Stimulated activated naive B cell treated with anti-CD40 and anti-IgM and Interleukin-4, amounts not matched to agents 10 μg/mL and 1 μg/mL and 100 μg/mL, for 72 hours (primary cell): ENCODE measurements at places on chromosomes 3 and 15.

- no peak for DNase-seq
These were observed 7.7 kb downstream of the RAF1 start for GRCh38 chr3:12656193-12656592.

DNA sequence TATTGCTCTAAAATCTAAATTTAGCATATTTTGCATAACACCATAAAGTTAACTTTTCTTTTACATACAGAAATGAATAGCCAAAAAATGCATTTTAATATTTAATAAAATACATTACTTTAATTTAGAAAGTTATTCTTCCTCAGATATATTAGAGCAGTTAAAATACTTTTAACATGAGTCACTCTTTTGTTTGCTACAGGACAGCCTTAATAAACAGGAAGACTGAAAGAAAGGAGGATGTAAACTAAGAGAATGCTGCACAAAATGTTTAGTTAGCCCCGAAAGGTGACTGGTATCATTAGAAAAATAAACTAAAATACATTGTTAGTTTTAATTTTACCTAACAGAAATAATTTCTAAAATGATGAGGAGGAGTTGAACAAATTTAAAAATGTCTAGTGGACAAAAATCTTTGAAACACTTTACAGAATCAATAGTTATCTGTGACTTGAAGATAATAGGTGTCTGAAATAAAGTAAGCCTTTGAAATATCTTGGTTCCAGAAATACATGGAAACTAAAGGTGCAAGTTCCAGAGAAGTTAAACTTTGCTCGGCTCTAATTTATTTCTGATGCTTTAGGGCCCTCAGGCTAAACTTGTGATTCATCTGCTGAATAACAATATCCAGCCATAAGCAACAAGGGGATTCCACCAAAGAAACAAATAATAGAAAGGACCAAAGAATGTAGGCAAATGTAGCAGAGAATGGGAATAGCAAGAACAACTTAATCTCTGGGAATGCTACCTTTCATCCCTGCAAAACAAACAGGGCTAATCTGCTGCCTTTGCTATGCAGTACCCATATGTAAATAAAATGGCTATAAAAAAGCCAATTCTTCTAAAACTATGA lies 138.3 kb upstream of the UBP1 start:
- no peak for DNase-seq

GRCh38 chr3:67655364-67656121 lies 1.1 kb upstream of the SUCLG2 start:
- peak; percentile 64 for DNase-seq

DNA sequence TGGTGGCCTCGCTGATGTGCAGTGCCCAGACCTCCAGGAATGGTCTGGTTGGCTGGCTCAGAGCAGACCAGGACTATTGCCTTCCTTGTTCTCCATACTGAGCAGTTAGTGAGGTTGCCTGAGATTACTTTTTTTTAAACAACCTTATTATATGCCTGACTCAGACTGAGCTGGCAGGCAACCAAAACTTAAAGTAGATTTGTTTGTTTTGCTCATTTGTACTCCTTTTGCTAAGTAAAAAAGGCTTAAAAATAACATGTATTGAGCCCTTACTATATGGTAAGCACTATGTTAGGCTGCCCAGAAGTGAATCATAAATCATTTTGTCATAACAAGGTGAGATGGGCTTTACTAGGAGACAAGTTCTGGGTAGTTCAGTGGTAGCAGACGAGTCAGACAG lies 92.4 kb downstream of the GHSR start:
- no peak for DNase-seq

DNA sequence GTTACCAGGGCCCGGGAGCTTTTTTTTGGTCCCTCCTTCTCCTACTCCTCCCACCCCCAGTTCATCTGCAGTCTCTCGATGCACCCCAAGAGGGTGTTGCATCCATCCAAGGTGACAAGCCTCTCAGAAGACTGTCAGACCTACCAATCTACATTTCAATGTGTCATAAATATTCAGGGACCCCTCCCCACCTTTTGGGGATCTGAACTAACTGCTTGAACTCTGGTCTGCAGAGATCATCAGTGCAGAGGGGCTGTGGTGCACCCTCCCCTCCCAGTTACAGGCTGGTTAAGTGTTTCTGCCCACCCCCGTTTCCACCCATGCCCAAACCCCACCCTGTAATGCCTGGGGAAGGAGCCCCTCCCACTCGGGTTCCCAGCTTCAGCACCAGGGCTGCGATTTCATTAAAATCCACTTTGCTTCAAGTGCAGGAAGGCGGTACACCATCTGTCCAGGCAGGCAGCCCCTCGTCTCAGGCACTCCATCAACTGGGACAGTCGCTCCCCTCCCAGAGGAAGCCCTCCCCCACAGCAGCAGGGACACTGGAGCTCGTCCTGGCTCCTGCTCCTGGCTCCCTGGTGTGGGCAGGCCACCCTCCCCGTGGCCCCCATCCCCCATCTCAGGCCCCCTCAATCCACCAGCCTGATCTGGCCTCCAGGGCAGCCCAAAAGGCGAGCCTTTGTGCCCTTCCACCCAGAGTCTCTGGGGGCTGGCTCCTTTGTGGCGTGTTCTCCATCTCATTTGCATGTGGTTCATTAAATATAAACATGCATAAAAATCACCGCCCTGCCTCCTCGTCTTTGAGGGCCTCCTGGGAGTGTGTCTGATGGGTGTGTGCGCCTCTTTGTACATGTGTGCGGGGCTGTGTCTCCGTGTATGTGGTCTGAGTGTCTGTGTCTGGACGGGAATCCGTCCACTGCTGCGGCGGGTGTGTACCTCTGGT lies 32.3 kb downstream of the RNU5B-1 start:
- DNase-seq, result no peak

DNA sequence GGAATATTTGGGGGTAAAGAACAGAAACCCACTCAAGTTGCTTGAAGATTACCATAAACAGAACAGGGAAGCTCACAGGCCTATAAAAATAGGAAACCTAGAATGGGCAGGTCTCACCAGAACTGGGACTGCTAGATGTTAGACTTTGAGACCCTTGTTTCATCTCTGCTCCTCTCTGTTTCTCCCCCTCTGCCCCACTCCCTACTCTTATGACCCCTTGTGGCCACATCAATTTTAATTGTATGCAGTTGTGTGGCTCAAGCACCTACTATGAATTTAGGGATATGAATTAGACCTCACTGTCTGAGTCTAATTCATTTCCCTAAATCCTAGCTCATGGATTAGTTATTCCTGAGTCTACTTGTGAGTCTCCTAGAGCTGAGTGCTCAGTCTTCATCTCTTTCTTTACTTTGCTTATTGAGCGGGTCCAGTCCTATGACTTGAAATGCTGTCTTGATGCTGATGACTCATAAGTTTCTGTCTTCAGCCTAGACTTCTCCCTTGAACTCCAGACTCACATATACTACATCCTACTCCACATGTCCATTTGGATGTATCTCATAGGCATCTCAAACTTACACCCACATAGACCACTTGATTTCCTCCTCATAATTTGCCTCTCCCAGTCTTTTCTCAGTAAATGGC lies 78.7 kb downstream of the ITPR1 start:
- DNase-seq, result no peak

DNA sequence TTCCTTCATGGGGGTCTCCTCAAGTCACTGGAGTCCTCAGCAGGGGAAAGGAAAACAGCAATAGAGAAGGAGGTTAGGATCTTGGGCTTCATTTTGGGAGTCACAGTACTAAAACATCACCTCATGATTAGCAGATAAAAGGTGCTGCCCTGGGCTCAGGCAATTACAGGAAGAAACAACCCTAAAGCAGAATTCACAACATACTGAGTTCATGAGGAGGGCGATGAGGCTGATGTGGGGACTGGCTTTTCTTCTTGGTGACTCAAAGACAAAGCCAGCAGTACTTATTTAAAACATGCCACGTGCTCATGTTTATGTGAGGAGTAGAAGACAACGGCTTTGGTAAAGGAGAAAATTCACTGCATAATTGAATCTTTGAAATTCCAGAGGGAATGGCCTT lies 822.3 kb upstream of the CFAP20DC start:
- DNase-seq, result no peak

GRCh38 chr15:60195611-60196010 lies 191.5 kb downstream of the FOXB1 start:
- no peak for DNase-seq

- no peak for DNase-seq
These were observed 135.0 kb downstream of the NUP210 start for GRCh38 chr3:13285007-13285567.

DNA sequence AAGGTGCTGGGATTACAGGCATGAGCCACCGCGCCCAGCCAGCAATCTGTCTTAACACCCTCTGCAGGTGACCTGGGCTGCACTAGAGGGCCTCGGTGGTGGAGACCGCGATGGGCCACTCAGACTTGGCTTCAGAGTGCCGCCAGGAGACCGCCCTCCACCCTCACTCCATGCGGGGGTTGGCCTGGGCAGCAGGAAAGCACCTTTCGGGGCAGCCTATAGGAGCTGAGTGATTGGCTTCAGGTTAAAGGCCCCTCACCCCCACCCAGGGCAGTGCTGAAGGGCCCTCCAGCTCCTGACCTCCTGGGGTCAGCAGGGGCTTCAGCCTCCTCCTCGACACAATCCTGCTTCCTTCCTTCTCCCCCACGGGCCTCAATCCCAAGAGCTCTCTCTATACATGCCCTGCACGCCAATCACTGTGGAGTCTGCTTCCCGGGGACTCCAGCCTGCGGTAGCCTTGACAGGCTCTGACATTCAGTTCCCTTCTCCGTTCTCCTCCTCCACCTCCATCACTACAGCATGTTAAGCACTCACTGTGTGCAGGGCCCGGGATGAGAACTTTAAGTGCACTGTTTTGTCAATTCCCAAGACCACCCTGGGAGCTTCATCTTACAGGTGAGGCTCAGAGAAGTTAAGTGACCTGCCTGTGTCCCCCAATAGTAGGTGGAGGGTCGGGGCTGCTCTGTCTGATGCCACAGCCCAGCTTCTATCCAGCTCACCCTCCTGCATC lies 225.3 kb downstream of the XXYLT1 start:
- no peak for DNase-seq

DNA sequence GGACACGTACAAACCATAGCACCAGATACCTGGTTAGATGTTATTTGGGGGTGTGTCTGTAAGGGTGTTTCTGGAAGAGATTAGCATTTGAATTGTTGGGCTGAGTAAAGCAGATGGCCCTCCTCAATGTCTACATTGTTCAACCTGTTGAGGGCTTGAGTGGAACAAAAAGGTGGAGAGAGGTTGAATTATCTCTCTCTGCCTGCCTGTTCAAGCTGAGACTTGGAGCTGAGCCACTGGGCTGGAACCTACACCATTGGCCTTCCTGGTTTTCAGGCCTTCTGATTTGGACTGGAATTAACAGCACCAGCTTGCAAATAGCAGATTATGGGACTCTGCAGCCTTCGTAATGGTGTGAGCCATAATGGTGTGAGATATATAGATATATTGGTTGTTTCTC lies 71.3 kb upstream of the CORO2B start:
- DNase-seq, result no peak

DNA sequence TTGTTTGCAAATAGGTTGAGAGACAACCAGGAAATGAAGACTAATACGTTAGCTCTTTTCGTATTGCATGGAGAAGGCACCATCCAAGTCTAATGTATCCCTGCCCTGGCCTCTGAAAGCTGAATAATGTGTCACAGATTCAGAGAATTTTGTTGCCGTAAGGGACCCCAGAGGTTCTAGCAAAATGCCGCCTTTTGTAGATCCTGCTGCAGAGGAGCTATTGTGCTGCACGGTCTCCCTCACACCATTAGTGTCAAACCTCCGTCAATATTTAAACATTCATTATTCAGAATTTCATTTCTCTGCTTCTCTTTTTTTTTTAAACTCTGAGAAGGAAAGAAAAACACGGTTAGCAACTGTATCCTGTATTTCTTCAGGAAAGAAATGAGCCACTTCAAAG lies 238.7 kb downstream of the EPHB1 start:
- no peak for DNase-seq

DNA sequence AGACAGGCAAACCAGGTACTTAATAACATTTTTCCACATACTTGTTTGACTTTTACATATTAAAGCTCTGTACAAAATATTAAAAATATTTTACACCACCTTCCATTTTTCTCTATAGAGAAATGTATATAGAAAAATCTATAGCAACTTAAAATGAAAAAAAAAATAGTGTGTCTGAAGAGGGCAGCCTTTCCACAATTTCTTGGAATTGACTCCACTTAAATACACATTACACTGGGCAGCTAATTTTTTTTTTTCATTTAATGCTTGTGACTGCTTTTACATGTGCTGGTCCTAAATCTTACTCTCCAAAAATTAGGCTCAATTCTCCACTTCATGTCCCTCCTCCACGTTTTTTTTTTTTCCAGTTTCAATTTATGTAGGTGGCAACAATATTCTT lies 427.0 kb upstream of the RBMS3 start:
- DNase-seq, result no peak

GRCh38 chr15:38587214-38587613 lies 22.6 kb upstream of the RASGRP1 start:
- no peak for DNase-seq

DNA sequence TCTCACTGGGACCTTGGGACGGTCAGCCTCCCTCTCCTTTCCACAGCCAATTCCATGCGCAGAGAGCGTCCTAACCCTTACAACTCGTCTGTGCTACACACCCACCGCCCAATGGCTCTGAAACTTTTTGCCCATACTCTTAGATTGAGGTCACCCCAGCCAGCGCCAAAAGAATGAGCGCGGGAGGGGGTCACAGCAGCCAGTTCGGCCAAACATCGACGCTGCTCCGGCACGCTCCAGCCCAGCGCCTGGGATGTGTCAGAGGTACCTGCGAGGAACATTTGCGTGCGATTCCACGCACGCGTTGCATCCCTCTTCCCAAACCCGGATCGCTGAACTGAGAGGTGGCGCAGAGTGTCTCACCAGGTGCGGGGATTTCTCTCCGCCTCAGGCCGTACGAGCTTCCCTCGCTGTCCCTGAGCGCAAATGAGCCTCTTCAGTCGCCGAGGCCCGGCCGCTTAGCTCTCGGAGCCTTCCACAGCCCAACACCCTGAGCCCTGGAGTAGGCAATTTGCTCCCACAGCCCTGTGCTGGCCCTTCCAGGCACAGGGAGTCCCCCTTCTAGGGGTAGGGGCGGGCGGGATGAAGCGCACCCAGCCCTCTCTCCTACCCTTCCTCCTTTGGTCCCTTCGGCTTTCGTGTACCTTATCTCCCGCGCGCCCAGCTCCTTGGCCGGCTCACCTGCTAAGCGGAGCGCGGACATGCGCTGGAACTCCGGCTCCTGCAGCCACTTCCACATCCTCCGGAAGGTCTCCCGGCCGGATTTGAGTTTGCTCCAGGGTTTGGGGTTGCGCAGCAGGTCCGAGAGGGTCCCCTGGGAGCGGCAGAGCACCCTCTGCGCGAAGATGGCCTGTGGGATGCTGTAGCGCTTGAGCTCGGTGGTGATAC lies 1.8 kb downstream of the ONECUT1 start:
- DNase-seq, result no peak

GRCh38 chr3:66923969-66924368 lies 74.1 kb upstream of the KBTBD8 start:
- DNase-seq, result no peak

DNA sequence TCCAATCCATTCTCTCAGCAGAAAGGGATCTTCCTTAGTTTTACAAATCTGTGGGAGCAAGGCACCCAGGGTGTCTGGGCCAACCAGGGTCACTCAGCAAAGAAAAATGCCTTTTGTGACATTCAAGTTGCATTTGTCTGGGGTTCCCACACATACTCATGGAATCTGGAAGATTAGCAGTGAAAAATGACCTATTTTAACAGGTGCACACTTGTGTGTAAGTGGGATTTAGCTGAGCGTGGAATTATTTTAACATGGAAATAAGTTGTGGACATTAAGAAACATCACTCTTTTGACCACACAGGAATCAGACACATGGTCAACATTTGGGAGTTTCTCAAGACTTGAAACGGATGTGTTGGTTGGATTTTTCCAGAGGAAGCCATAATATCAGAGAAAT lies 234.9 kb downstream of the OPA1 start:
- DNase-seq, result no peak

GRCh38 chr3:46845397-46845859 lies 17.8 kb downstream of the MYL3 start:
- DNase-seq, result no peak

GRCh38 chr3:37949866-37950265 lies 40.7 kb upstream of the VILL start:
- no peak for DNase-seq
